ENCODE measurements at places on chromosomes 13 and 19.

DNA sequence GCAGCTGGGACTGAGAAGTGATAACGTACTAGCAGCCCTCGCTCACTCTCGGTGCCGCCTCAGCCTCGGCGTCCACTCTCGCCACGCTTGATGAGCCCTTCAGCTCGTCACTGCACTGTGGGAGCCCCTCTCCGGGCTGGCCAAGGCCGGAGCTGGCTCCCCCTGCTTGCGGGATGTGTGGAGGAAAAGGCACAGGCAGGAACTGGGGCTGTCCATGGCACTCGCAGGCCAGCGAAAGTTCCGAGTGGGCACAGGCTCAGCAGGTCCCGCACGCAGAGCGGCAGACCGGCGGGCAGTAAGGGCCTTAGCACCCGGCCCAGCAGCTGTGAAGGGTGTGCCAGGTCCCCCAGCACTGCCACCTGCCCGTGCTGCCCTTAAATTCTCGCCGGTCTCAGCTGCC lies 38.8 kb upstream of the SGCG start:
- DNase-seq, result no peak

DNA sequence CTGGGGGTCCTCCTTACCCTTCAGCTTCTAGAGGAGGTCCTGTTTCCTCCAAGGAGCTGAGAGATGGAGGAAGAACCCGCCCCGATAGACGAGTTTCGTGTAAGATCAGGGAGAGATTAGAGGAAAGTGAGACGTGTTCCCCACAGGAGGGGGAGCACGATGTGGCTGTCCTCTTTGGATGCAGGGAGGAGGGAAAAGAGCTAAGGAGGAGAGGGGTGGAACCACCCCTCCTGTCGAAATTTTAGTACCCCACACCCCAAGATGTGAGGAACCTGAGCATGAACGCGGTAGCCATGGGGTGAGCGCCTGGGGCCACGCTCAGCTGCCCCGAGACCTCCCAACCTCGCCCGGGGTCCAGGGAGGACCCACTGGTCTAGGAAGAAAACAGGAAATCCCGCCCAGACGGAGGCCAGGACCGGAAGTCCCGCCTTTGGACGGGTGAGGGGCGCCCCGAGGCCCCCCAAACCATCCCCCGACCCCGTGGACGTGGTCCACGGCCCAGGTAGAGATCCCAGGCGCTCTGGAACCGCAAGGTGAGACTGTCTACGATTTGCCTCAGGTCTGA lies 1.2 kb downstream of the AKT1S1 start:
- DNase-seq, result peak; percentile 65

- no peak for DNase-seq
These were observed 63.7 kb downstream of the KL start for GRCh38 chr13:33079960-33080359.

DNA sequence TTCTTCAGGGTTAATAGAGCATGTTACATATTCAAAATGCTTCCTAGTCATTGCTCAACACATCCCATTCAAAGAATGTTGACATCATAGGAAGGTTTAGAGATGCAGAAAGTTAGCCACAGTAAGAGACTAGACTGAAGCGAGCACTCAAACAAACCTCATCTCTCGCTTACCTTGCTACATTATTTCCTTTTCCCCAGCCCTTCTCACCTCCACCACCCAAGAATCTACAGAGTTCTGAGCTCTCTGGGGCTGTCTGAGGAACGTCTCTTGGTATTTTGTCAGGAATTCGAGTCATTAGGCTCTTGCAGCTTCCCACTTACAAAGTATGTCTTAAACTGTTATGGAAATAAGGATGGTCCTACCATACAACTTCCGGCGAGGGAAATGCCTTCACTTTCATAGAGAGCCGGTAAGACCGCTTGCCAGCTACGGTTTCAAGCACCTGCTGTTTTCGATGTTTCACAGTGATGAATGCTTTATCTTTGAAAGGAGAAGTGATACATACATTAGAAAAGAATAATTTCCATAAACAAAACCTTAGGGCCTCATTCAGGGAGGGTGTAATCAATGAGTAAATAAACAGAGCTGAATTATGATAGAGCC lies 65.1 kb downstream of the FLT1 start:
- no peak for DNase-seq

GRCh38 chr19:55474269-55475265 lies 1.9 kb upstream of the ZNF628 start:
- DNase-seq, result no peak

DNA sequence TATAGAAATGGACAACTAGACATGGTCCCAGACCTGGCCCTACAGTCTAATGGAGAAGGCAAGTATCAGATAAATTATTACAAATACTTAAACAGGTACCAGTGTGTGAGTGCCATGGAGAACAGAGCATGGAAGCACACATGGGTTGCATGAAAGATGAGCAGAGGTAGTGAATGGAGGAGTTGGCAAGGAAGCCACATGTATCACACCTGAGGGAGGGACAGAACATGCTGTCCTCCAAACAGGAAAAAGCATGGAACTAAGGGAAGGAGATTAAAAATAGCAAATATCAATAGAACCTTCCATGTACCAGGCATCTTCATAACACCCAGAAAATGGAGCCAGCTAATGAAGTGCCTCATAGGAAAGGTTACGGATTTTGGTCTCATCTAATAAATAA lies 85.9 kb downstream of the SACS start:
- DNase-seq, result no peak

DNA sequence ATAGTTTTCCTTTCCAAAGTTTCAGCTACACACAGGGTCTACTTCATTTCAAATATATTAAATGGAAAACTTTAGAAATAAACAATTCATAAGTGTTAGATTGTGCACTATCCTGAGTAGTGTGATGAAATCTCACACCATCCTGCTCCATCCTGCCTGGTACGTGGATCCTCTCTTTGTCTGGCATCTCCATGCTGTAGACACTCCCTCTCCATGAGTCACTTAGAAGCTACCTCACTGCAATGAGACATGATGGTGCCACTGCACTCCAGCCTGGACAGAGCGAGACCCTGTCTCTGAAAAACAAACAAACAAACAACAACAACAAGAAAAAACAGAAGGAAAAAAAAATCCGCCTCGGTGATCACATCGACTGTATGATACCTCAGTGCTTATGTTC lies 191.8 kb downstream of the PCCA start:
- DNase-seq, result no peak

- no peak for DNase-seq
These were observed 683 bp upstream of the DIRAS1 start for GRCh38 chr19:2721570-2722540.
